Activated naive CD8-positive, alpha-beta T cell treated with anti-CD3 and anti-CD28 coated beads for 36 hours (primary cell): ENCODE measurements at places on chromosomes 5 and 9.

- peak; percentile 23 for DNase-seq
These were observed 710 bp downstream of the WNK2 start for GRCh38 chr9:93184432-93185265.

DNA sequence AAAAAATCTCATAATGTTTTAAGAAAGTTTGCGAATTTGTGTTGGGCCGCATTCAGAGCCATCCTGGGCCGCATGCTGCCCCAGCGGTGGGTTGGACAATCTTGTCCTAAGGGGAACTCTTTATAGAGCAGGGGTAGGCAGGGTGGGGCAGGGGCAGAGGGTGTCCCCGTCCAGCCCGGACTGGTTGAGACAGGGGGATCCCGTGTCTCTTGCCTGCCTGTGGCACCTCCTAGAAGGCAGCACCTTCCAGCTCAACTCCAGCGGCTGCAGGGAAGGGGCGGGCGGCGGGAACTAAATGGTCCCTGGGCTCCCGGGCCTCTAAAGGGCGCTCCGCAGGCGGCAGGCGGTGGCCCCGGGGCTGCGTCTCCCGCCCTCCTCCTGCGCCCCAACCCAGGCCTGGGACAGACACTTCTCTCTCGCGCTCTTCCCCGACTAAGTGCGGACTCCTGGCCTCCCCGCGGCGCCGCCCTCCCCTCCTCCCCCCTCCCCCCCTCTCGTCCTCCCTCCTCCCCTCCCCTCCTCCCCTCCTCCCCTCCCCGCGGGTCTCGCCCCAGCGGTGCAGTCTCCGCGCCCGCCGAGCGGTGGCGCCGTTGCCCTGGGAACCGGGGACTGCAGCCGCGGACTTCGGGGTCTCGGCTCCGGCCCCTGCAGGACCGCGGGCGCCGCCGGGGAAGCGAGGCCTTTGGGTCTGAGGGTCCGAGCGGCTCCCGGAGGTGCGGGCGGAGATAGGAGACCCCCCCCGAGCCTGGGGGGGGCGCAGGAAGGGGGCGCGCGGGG, 132.6 kb downstream of the MRPL36 start:
- DNase-seq: peak; percentile 70

- no peak for DNase-seq
These were observed 95.2 kb downstream of the C9orf152 start for GRCh38 chr9:110112792-110113191.

DNA sequence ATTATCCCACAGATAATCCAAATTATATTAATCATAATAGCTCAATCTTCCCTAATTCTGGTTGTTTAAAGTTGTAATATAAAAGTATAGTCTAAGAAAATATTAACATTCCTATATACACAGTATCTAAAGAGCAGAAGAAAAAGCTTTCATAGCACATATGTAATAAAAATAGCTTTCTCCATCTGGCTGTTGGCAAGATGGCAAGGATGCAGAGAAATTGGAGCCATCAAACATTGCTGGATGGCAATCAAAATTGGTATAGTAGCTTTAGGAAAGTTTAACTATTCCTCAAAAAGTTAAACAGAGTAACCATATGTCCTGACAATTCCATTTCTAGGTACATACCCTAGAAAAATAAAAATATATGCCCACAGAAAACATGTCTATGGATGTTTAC, 66.8 kb downstream of the TBCA start:
- DNase-seq: no peak

DNA sequence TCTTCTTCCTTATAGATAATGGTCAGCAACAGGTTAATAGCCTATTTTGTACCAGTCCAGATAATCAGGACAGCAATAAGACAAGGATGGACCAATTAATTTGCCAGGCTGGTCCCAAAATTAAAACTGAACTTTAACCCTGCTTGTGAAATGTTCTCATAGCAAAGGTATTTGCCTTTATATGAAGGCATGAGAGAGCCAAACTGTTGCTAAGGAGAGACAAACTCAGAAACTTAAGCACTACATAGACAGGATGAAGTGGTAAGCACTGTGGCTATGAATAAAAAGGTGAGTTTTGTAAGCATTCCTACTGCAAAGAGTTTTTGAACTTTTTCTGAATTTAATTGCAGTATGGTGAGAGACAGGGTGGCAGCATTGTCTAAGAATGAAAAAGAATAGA, 174.7 kb upstream of the PPP1R2B start:
- DNase-seq: no peak

GRCh38 chr9:7058473-7058872, 300.7 kb downstream of the KDM4C start:
- DNase-seq: no peak

DNA sequence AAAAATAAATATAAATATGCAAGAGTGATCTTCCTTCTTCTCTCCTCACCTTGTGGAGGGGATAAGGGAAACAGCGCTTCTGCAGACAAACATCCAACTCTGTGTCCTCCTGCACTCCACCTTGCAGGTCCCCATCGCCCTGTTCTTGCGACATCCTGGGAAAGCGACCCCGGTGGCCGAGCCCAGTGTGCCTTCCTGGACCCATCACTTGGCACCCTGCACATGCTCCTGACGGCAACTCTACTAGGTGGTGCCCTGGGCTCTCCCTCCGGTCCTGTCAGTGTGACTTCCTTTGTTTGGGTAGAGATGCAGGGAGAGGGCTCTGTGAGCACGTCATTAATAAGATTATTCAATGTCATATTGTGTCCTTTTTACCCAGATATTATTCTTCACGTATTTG, 266.0 kb upstream of the ADAMTS16 start:
- no peak for DNase-seq

GRCh38 chr9:20689833-20690232, 5.8 kb downstream of the FOCAD start:
- DNase-seq: no peak

GRCh38 chr9:35526087-35526801, 36.3 kb downstream of the RUSC2 start:
- no peak for DNase-seq

- DNase-seq: no peak
These were observed 407.5 kb downstream of the AGTPBP1 start for GRCh38 chr9:85334228-85334627.

- DNase-seq: no peak
These were observed 26.1 kb downstream of the CHD1 start for GRCh38 chr5:98902733-98903132.

DNA sequence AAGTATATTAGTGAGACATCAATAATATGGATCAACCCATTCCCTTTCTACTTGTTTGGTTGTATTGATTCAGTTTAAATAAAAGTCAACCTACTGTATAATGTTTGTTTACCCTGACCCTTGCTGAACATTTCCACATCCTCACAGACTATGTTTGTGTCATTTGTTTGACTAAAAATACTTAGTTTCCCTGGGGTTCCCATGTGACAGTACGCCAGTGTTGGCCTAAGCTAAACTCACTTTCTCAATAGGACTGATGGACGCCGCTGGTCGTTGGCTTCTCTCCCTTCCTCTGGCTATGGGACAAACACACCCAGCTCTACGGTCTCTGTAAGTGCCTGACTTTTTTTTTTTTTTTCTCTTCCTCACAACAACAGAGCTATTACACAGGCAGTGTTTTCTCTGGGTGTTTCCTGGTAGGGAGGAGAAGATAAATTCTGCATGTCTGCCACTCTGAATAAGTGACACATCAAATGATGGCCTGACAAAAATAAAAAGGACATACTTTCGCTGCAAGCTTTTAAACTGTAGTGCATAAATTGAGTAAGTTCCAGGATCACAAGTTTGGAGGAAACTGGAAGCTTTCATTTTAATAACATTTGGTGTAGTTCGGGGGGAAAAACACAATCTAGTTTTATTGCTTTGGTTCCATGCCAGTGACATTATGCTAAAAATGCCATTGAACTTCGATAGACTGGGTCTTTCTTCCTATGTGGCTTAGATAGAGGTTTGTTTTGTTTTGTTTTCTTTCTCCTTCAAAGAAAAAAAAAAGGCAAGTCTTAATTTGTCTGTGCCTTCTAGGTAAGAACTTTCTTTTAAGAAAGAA, 101.0 kb downstream of the CD180 start:
- no peak for DNase-seq
